ENCODE measurements at places on chromosomes 13 and 19.
A peak's percentile ranks its signal among the peaks of the same experiment; 100 is the strongest.

DNA sequence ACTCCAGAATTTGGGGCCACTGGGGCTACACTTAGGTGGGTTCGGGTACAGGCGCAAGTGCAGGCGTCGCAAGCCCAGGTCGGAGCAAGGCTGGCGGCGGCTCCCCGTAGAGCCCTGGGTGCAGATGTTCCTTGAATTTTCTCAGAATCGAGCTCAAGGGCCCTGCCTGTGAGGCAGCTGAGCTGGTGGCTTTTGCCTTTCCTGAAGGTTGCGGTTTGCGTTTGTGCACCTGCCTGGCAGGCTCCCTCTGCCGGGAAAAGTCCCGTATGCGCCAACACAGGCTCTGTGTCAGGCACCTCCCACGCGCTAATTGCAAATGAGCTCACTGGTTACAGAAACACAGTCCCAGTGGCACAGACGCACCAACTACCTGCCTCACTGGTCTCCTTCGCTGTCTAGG is 5.9 kb downstream of the DOHH start:
- DNase-seq: peak; percentile 49

- no peak for DNase-seq
Measured at GRCh38 chr13:52868190-52868589, 19.8 kb upstream of the PCDH8 start.

DNA sequence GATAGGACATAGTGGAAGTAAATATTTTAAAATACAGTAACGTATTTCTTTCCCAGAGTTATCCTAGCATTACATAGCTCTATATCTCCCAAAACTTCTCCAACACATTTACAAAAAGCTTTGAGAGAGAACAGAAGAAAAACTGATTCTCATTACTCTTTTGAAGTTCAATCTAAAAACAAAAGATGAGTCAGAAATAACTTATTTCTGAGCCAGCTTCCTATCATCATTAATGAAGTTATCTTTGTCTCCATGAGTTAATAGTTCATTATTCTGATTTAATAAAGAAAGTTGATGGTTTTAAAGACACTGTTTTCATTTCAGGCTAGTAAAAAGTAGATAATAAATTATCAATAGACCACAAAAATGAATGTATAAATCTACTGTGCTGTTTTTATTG is 446.7 kb upstream of the SPRY2 start:
- no peak for DNase-seq

DNA sequence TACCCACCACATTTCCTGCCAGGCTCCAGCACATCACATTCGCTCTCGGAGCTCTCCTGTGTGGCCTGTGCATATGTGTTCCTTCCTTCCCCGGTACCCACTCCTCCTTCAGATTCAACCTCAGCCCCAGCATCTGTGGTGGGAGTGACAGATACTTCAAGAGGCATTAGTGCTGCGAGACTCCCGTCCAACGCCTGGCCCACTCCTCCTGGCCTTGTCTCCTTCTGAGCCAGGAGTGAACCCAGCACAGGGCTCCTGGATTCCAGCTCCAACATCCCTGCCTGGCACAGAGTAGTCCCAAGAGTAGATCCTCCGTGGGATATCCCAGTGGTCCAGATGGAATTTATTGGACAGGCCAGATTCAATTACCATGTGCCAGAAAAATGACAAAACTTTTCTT is 55.9 kb downstream of the SACS start:
- no peak for DNase-seq

DNA sequence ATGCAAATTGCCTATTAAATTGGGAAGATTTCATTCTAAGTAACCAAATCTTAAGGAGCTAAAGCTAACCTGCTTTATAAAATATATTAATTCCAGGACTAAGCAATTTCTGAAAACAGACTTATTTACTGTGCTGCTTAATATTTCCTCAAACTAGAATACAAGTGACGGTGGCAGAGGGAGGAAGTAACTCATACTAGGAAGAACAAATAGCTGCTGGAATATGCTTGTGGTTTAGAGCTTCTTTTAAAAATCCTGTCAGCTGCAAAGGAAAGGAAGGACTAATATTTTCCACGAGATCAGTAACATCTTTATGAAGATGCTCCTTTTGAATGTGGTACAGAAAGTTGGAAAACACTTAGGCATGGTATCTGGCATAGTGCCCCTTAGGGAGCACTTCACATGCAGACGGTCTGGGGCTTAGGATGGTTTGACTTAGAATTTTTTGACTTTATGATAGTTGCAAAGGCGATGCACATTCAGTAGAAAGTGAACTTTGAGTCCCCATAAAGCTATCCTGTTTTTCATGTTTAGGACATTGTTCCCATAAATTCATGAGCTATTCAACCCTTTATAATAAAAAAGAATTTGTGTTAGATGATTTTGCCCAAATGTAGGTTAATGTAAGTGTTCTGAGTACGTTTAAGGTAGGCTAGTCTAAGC is 3.4 kb upstream of the HNRNPA1L2 start:
- no peak for DNase-seq

DNA sequence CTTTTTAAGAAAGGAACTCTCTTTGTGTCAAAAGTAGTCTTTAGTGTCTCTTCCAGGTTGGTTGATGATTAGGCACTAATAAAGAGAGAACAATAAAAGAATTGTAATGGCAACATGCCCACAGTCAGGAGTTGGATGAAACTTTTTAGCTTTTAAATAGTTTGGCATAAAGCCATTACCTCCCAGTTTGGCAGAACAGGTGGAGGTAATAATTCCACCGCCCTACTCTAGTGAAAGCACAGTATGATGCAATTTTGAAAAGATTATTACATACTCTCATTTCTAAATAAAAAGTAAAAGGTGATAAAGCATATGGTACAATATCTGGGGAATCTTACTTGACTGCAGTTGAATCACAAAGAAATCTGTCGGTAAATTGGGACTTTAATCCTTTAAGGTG is 497.6 kb downstream of the SUCLA2 start:
- no peak for DNase-seq

GRCh38 chr19:52963247-52963618 is 552 bp upstream of the ZNF816 start:
- DNase-seq: peak; percentile 1

DNA sequence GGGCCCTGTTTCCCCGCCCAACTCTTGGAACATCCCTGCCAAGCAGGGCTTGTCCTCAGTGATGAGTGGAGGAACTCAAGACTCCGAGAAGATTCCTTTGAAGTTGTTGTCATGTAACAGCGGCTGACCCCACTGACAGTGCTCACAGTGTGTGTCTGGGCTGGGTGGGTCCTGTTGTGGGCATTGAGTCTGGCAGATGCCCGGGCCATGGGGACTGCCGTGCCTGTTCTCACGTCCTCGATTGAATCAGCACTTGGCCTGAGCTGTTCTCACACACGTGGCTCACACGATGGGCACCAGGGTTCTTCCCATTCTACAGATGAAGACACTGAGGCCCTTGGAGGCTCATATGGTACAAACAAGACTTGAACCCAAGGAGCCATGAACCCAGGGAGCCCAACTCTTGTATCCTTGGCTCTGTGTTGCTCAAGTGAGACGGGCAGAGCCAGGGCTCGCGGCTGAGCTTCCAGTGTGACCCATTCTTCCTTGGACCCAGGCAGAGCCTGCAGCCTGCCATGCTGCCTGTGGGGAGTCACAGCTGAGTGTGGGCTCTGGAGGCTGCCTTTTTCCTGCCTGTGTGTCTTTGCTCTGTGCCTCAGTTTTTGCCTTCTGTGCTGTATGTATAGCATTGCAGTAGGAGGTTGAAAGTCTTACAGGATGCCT is 8.6 kb upstream of the EPN1 start:
- DNase-seq: no peak

DNA sequence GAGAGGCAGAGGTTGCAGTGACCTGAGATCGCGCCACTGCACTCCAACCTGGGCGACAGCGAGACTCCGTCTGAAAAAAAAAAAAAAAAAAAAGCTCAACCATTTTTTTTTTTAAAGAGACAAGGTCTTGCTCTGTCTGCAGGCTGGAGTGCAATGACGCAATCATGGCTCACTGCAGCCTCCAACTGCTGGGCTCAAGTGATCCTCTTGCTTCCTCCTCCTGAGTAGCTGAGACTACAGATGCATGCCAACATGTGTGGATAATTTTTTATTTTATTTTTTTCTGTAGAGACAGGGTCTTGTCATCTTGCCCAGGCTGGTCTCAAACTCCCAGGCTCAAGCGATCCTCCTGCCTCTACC is 10.3 kb downstream of the EHD2 start:
- DNase-seq: no peak

GRCh38 chr19:7679771-7680605 is 645 bp upstream of the TRAPPC5 start:
- DNase-seq: no peak

DNA sequence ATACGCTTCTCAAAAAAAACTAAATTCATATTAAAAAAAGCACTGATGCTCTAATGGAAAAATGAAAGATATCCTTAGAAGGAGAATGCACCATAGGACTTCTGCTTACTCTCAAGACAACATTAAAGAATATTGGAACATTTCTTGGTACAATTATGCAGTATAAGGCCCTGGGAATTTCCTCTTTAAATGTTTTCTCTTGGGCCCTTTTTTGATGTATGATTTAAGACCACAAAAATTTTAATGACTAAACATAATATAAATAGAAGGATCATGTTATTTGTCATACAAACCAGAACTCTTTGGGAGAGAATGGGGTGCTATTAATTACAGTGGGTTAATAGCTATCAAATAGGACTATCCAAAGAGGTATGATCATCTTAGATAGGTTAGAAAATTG is 403.7 kb downstream of the FGF14 start:
- DNase-seq: no peak

- DNase-seq: no peak
Measured at GRCh38 chr13:91904597-91904996, 506.2 kb downstream of the GPC5 start.

GRCh38 chr13:99757756-99758459 is 213.7 kb downstream of the ZIC5 start:
- DNase-seq: no peak

GRCh38 chr13:22196777-22197176 is 525.9 kb downstream of the FGF9 start:
- DNase-seq: no peak

DNA sequence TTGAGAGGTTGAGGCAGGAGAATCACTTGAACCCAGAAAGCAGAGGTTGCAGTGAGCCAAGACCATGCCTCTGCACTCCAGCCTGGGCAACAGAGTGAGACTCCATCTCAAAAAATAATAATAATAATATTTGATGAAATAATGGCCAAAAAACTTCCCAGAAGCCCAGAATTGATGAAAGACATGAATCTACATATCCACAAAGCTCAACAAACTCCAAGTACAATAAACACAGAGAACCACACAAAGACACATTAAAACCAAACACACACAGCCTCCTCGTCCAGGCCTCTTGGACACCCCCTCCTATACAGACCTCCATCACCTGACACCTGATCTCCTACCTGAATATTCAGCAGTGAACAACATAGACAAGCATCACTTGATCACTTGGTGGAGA is 3.2 kb upstream of the SYDE1 start:
- DNase-seq: no peak

- DNase-seq: no peak
Measured at GRCh38 chr13:111629926-111630325, 309.5 kb downstream of the TEX29 start.

GRCh38 chr13:51978796-51979556 is 32.3 kb downstream of the ATP7B start:
- no peak for DNase-seq

GRCh38 chr19:29535984-29536508 is 10.3 kb downstream of the VSTM2B start:
- DNase-seq: no peak

GRCh38 chr13:26376430-26376829 is 122.5 kb downstream of the CDK8 start:
- DNase-seq: no peak

- no peak for DNase-seq
Measured at GRCh38 chr19:1865172-1866010, 2.0 kb upstream of the KLF16 start.

- no peak for DNase-seq
Measured at GRCh38 chr13:67318860-67319259, 88.7 kb upstream of the PCDH9 start.

DNA sequence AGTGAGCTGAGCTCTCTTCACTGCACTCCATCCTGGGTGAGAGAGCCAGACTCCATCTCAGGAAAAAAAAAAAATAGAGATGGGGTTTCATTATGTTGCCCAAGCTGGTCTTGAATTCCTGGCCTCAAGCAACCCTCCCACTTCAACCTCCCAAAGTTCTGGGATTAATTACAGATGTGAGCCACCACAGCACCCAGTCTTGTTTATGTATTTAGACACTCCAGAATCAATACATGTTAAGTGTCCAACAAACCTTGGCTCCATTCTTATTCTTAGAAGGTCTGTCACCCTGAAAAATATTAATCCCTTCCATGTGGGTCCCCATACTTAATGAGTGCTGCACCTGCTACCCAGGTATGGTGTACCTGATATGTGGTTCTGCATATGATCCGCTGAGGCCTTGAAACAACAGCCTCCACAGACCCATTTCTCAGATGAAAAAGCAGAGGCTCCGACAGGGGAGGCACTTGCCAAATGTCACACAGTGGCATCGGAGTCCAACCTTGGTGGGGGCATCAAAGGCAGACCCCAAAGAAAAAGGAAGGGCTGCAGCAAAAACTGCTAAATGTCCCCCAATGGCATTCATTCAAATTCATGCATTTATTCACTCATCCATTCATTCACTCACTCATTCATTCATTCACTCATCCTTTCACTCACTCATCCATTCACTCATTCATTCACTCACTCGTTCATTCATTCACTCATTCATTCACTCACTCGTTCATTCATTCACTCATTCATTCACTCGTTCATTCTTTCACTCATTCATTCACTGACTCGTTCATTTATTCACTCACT is 16.7 kb downstream of the TICAM1 start:
- DNase-seq: no peak

- DNase-seq: peak; percentile 6
Measured at GRCh38 chr13:78602561-78603239, 652 bp downstream of the POU4F1 start.

DNA sequence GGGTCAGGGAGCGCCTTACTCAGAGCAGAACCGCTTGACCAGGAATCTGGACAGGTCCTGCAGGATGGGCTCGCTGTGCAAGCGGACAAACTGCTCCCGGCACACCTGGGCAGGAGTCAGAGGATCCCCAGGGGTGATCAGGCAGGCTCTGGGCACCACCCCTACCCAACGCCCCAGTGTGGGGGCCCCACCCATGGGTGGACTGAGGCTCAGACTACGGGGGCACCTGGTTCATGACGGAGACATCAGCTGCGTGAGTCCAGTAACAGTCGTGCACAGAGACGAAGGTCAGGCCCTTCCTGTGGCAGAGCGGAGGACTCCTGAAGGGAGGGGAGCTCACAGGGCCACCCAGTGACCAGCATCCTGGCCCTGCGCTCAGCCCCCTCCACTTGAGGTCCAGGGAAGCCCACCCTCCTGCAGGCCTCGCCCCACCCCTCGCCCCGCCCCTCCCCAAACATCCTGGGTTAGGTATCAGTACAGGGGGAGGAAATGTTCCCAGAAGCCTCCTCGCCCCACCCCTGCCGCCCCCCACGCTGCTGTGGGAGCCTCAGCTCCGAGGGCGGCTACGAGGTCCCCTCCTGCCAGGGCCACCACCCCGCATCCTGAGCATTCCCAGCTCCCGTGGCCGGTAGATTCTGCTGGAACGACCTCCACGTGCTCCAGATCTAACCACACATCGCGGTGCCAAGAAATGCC is 15.6 kb downstream of the POLRMT start:
- DNase-seq: no peak

- DNase-seq: peak; percentile 79
Measured at GRCh38 chr19:50556282-50557008, 11.8 kb downstream of the LRRC4B start.
